ENCODE measurements at places on chromosomes 16 and 17. TPM values are rescaled to one million over a fixed set of nuclear protein-coding genes. Genes with fewer than 3 reads are reported as not detected.

DNA sequence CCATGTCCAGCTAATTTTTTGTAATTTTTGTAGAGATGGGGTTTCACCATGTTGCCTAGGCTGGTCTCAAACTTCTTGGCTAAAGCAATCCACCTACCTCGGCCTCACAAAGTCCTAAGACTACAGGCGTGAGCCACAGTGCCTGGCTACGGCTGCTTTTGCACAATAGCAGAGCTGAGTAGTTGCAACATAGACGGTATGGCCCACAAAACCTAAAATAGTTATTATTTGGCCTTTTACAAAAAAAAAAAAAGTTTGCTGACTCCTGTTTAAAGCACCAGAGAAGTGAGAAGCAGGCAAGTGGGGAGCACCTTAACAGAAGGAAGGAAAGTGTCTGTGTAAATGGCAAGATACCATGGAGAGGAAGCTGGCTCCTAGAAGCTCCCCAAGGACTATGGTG lies 5.3 kb upstream of the HSF5 start:
- no peak for DNase-seq

- no peak for DNase-seq
These were observed 13.4 kb upstream of the TAOK1 start for GRCh38 chr17:29376667-29377270.

DNA sequence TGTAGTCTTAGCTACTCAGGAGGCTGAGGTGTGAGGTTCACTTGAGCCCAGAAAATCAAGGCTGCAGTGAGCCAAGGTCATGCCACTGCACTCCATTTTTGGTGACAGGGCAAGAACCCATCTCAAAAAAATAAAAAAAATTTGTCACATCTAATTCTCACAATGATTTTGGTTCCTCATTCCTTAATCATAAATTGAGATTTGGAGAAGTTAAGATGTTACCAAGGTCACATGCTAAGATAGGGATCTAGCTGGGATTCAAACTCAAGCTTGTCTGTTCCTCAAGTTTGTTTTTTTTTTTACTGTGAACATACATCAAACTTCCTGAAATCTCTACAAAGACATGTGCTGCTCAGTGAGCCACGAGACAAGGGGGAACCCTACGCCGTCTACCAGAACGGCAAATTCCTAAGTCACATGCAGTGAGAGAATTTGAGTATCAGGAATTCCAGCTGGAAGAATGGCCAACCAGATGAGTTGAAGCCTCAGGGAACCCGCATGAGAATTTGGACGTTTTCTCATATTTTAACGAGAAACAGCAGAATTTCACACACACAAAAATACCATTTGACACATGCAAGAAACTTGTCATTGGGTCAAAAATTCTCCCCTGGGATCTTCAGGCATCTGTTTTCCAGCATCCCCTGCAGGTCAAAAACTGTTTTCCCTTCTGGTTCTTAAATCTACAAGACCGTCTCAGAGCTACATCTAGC lies 414.1 kb upstream of the GOT2 start:
- no peak for DNase-seq

- DNase-seq: no peak
These were observed 4.0 kb upstream of the FASN start for GRCh38 chr17:82101767-82102679.

DNA sequence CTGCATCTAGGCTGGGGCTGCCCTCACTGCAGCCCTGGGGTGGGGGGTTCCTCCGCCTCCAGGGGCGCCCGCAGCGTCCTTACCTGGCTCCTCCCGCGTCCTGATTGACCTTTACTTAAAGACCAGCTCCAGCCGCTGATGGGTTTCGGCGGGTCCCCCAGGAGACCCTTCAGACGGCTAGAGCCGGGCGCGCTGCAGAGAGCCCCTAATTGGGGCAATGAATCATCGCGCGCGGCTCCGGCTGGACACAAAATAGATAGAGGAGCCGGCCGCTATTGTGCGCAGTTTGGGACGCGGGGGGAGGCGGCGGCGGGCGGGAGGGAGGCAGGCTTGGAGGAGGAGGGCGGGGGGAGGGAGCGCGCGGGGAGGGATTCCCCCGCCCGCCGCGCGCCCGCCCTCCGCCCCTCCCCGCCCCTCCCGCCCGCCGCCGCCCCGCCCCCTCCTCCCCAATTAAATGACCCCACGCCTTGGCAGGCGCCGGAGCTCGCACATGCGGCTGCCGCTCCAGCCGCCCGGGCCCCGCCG lies 56.5 kb upstream of the CIBAR2 start:
- DNase-seq: no peak

- DNase-seq: no peak
These were observed 592 bp upstream of the NUFIP2 start for GRCh38 chr17:29294580-29294900.

- DNase-seq: no peak
These were observed 1.7 kb upstream of the CDC27 start for GRCh38 chr17:47190770-47191169.

CES1 gene
- 2.1 TPM for polyA plus RNA-seq

SLC52A1 gene
- polyA plus RNA-seq: 0.15 TPM

Measured in right renal cortex interstitium (tissue), 3 donors.